ENCODE measurements at places on chromosomes 7 and 10.

- DNase-seq: no peak
These were observed 190.2 kb upstream of the HABP2 start for GRCh38 chr10:113362645-113363091.

DNA sequence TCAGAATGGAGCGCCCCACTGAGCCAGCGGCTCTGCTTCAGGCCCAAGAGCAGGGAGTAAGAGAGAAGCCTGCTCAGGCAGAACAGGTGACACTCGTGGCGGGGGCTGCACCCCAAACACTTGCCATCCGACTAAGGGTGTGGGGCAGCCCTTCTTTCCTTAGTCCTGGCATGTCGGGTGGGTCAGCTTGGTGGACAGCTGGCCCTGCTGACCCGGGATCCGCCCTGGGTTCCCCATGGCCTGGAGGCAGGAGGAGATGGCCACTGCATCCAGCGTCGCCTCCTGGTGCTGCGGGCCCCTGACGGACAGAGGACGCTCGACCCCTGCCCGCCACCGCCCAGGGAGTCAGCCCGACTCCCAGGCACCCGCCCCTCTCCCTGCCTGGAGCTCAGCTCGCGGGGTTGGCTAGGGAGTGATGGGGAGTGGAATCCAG is 1.2 kb upstream of the PAOX start:
- no peak for DNase-seq

DNA sequence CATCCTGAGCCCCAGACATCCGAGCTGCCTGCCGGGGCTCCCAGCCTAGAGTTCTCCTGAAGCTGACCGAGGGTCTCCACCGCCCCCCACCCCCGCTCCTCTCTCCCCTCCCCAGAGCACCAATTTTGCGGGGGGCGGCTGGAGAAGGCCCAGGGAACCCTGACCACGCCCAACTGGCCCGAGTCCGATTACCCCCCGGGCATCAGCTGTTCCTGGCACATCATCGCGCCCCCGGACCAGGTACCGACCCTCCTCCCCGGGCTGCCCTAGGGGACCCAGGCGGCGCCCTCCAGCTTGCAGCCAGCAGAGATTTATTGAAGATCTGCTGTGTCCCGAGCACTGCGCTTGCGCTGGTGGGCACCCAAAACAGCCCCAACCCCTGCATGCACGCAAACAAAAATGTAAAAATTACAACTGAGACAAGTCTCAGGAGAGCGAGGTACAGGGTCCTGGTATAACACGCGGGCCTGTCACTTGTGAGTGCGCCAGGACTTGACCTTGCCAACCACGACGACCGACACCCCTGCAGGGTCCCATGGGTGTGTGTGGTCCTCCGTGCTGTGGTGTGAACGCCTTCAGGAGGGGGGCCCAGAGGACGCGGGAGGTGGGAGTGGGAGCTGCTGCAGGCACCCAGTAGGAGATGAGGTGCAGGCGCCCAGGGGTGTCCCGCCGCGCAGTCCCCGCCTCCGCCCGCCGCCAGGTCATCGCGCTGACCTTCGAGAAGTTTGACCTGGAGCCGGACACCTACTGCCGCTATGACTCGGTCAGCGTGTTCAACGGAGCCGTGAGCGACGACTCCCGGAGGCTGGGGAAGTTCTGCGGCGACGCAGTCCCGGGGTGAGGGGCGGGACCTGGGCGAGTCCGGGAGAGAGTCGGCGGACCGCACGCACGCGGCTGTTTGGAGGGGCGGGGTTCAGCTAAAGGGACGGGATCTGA is 3.1 kb downstream of the PCOLCE start:
- no peak for DNase-seq

GRCh38 chr7:129149511-129149910 is 5.0 kb downstream of the TSPAN33 start:
- no peak for DNase-seq

DNA sequence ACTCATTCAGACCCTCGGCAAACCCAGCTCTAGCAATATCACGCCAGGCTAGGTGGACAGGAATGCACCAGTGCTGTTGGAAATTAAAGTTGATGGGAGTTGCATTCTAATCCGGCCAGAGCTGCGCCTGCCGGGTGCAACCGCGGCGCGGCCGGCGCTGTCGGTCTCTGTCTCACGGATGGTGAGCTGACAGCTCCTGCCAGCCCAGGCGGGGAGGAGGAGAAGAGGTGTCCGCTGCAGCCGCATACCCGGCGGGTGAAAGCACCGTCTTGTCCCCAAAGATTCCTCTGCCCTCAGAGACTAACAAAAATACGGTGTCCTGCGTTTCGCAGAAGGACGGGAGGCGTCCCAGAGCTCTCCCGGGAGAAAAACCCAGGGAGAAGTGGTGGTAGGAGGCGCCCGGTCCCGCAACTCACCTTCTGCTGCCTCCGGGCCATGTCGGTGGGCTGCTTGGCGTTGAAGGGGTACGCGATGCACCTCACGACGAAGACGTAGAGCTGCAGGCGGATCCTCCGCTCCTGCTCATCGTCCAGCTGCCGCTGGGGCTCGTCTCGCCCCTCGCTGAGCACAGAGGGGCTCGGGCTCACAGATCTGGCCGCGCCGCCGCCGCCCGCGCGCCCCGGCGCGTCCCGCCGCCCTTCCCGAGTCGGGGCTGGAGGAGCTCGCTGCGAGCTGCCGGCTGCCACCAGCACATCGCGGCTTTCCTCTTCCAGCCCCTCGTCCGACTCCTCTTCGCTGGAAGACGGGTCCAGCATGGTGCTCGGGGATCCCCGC is 490 bp downstream of the CADPS2 start:
- DNase-seq: peak; percentile 7

GRCh38 chr7:42217548-42217947 is 19.5 kb downstream of the GLI3 start:
- no peak for DNase-seq

- no peak for DNase-seq
These were observed 145.8 kb downstream of the FRMD4A start for GRCh38 chr10:14184841-14185315.

- DNase-seq: no peak
These were observed 63.9 kb downstream of the INSYN2A start for GRCh38 chr10:127132451-127132850.

DNA sequence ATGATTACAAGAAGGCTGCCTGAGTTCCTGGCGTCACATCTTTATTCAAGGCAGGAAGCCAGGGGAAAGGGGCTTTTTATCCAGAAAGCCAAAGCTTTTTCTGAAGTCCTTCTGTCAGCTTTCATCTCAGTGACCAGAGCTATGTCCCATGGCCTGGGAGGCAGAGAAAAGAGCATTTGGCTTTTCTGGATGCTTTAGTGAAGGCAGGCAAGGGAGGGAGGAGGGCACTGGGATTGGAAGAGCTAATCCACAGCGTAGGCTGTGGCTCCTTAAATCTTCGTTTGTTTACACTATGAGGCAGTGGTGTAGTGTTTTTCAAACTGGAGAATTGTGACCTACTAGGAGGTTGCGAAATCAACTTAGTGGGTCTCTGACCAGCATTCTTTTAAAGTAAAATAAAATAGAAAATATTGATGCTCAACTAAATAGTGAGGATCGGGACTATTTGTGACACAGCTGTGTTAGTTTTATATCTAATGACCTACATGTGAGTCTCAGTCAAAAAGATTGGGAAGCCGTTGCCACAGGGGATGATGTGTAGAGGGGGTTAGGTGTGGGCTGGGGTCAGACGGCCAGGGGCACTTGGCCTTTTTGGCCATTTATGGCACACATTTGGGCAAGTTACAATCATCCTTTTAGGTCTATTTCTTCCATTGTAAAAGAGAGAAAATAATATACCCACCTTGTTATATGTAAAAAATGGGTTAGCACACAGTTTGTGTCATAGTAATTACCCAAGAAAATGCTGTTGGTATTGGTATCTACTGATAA is 14.1 kb downstream of the CRYGN start:
- DNase-seq: no peak

DNA sequence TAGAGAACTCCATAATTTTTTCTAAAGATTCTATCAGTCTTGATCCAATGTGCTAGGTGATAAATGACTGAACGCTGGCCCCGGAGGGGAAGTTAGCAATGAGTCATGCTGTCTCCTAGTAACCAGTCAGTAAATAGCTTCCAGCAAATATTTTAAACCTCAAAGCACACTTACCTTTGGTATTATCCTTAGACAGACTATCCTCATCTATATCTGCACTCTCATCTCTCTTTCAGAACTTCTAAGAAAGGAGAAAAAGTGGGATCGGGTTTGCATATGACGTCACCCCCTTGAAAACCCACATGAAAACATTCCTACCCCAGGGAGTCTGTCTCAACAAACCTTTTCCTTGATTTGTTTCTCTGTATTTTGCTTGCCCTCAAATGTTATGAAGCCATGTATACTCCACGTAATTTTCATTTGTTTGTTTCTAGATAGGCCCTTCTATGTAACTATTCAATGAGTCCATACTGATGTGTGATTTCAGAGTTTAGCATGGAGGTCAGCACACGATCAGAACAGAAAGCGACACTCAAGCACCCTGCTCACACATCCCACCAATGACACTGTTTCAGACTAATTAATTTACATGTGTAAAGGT is 174.9 kb upstream of the NRP1 start:
- DNase-seq: no peak

GRCh38 chr7:131950758-131951157 is 394.3 kb upstream of the PODXL start:
- DNase-seq: no peak

- DNase-seq: peak; percentile 43
These were observed 7.2 kb downstream of the TNS3 start for GRCh38 chr7:47574482-47575329.

DNA sequence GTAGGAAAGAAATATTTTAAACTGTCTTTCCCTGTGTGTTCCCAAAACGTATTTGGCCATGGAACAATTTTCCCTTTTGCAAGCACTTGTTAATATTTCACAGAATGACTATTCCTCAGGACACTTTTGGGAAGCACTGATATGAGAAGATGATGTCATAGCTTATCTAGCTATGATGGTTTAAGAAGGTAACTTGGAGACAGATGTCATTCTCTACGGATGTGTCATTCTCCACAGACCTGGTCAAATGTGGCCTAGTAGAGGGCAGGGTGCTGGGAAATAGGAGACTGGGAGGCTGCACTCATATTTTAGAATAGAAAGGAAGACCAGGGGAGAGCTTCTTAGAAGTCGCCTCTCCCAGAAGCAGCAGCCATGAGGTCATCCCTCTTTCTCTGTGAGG is 220.7 kb upstream of the GLI3 start:
- DNase-seq: no peak
